ENCODE measurements at places on chromosomes 2 and 18. TPM values are rescaled to one million over a fixed set of nuclear protein-coding genes. Genes with fewer than 3 reads are reported as not detected.

Gene SERPINB5
- total RNA-seq: not detected

Gene MTCL1
- 6.6 TPM for total RNA-seq

Gene B4GALT6
- 18.4 TPM for total RNA-seq

Gene ECEL1
- 0.05 TPM for total RNA-seq

DNA sequence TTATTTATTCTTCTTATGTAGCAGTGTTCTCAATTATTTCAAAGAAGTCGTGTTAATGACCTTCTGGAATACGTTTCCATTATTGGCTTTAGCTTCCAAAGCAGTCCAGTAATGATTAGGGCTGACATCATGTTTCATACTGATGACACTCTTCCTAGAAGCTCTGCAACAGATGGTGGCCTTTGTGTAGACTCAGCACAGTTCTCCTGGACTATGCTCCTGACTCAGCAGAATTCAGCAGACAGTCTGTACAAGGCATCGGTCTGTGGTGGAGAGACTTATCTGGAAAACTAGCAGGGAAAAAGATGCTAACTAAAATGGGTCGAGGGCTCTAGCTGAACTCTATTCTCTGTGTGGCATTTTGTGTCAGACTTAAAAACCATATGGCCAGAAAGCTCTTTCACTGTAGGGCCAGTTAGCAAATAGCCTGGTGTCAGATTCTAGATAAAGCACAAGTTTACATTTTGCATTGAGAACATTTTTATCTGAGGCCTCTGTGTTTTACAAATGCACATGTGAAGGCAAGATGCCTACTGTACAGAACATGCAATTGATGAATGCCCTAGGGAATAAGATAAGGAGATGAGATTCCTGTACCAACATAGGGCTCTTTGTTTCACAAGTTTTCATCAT is 35.1 kb downstream of the GULP1 start:
- DNase-seq: peak; percentile 90

DNA sequence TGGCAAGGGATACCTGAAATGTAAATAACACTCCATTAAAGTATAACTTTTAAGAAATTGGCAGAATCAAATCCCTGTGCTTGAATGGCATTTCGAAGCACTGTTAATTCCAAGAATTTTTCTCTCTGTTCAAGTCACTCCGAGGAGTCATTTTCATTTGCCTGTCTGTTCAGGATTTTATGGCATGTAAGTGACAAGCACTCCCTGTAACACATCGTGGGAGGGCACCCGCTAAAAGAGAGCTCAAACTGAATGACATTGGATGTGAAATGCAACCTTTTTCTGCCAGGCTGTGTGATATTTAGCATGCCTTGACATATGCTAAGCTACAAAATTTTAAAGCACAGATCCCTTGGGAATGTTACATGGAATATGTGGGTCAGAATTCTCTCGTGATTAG is 339.6 kb downstream of the LRRTM1 start:
- no peak for DNase-seq

- no peak for DNase-seq
Observed at GRCh38 chr2:64768491-64769005, 114.8 kb upstream of the SERTAD2 start.

GRCh38 chr2:219057709-219058540 is 2.8 kb downstream of the IHH start:
- no peak for DNase-seq

GRCh38 chr2:100292022-100292580 is 30.2 kb downstream of the LONRF2 start:
- peak; percentile 96 for DNase-seq

DNA sequence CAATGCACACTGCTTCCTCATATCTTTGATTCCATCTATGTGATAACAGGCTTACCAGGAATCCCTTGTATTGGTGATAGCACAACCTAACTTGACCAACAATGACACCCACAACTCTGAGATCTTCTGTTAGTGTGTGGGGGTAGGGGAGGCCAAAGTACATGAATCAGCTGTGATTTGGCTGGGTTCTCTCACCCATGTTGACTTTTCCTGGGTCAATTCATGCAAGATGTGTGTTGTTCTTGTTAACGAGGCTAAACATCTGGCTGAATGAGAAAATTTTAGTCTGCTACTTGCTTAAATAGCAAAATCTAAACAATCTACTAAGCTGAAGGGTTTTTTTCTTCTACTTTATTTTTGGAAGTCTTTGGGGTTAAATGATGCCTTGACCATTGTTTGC is 341.2 kb upstream of the SLC14A2 start:
- no peak for DNase-seq

GRCh38 chr2:46134531-46135227 is 162.5 kb upstream of the EPAS1 start:
- DNase-seq: no peak

All from SK-MEL-5 (cell line).